ENCODE measurements at places on chromosomes 7 and 10.

- no peaks in the 10 kb centered on the region for H3K27me3 ChIP-seq
- H3K4me1 ChIP-seq: no peaks in the 10 kb centered on the region
- no peak overlapping the region for H3K4me3 ChIP-seq
- H3K27ac ChIP-seq: no peak overlapping the region
Observed at GRCh38 chr7:155660758-155661093, 16.3 kb downstream of the RBM33 start.

- no peak overlapping the region for H3K27ac ChIP-seq
- no peaks in the 10 kb centered on the region for H3K36me3 ChIP-seq
- H3K27me3 ChIP-seq: no peaks in the 10 kb centered on the region
Observed at GRCh38 chr7:104895522-104896236, 118.3 kb upstream of the KMT2E start.

GRCh38 chr10:51602326-51602725 lies 97.1 kb downstream of the CSTF2T start:
- no peaks in the 10 kb centered on the region for H3K36me3 ChIP-seq
- H3K27ac ChIP-seq: no peak overlapping the region
- DNase-seq: no peak
- no peak overlapping the region for H3K4me3 ChIP-seq

- peaks cover 5% of the 10 kb centered on the region for H3K36me3 ChIP-seq
- no peak for DNase-seq
- no peak overlapping the region for H3K27ac ChIP-seq
Observed at GRCh38 chr7:8056439-8056838, 87.8 kb downstream of the GLCCI1 start.

GRCh38 chr7:158795272-158795671 lies 34.0 kb downstream of the ESYT2 start:
- no peak overlapping the region for H3K4me3 ChIP-seq
- no peak overlapping the region for H3K27ac ChIP-seq
- no peaks in the 10 kb centered on the region for H3K4me1 ChIP-seq
- H3K27me3 ChIP-seq: no peaks in the 10 kb centered on the region

- H3K4me3 ChIP-seq: no peak overlapping the region
- DNase-seq: peak; percentile 33
Observed at GRCh38 chr7:98399462-98399861, 1.4 kb downstream of the BAIAP2L1 start.

- no peak overlapping the region for H3K4me3 ChIP-seq
- H3K27me3 ChIP-seq: no peaks in the 10 kb centered on the region
- no peak overlapping the region for H3K27ac ChIP-seq
- H3K4me1 ChIP-seq: no peaks in the 10 kb centered on the region
- no peak for DNase-seq
Observed at GRCh38 chr10:79063661-79064492, 4.9 kb upstream of the ZMIZ1 start.

GRCh38 chr7:99876933-99877332 lies at the start of gene OR2AE1:
TSS of gene OR2AE1 (minus strand) at chr7:99877033. CDS start at chr7:99877033, 0 bp downstream.
- no peaks in the 10 kb centered on the region for H3K27me3 ChIP-seq
- DNase-seq: no peak
- no peak within 1 kb of the TSS for H3K4me3 ChIP-seq
- H3K4me1 ChIP-seq: no peaks in the 10 kb centered on the region
- no peaks in the 10 kb centered on the region for H3K36me3 ChIP-seq
- H3K27ac ChIP-seq: no peak within 1 kb of the TSS

DNA sequence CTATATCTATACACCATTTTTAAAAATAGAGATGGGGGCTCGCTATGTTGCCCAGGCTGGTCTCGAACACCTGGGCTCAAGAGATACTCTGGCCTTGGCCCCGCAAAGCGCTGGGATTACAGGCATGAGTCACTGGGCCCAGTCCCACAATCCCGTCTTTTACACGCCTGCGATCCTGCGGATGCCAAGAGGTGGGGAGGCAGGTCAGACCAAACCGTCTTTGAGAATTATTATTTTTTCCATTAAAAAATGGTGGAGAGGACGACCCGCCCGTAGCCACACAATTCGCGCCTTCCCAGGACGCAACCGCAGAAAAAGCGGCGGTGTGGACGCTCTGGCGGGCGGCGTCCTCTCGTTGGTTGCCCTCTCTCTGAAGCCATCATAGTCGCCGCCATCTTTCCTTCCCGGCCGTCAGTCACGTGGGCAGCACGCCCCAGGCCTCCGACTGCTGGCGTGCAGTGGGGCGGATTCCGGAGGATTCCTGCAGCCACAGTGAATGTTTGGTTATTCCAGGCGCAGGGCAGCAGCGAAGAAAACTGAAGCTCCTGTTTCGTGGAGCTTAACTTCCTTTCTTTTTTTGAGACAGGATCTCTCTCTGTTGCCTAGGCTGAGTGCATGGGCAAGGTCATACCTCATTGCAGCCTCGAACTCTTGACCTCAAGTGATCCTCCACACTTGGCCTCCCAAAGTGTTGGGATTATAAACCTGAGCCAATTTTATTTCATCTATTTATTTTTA lies 9.9 kb upstream of the EPHB4 start:
- H3K27me3 ChIP-seq: no peaks in the 10 kb centered on the region
- peak; percentile 73 for DNase-seq
- no peak overlapping the region for H3K27ac ChIP-seq
- no peaks in the 10 kb centered on the region for H3K4me1 ChIP-seq

GRCh38 chr7:42452356-42452755 lies 215.3 kb upstream of the GLI3 start:
- peak; percentile 36 for DNase-seq
- H3K4me3 ChIP-seq: no peak overlapping the region
- H3K27ac ChIP-seq: no peak overlapping the region

GRCh38 chr10:77944519-77944918 lies 18.0 kb upstream of the DLG5 start:
- H3K4me1 ChIP-seq: peaks cover 14% of the 10 kb centered on the region
- H3K36me3 ChIP-seq: no peaks in the 10 kb centered on the region
- no peaks in the 10 kb centered on the region for H3K27me3 ChIP-seq
- H3K27ac ChIP-seq: no peak overlapping the region
- H3K4me3 ChIP-seq: no peak overlapping the region

- peaks cover 2% of the 10 kb centered on the region for H3K27me3 ChIP-seq
- no peak overlapping the region for H3K4me3 ChIP-seq
- H3K4me1 ChIP-seq: no peaks in the 10 kb centered on the region
- H3K27ac ChIP-seq: no peak overlapping the region
Observed at GRCh38 chr10:132904181-132904813, 38.1 kb downstream of the CFAP46 start.

- H3K27me3 ChIP-seq: no peaks in the 10 kb centered on the region
- H3K4me3 ChIP-seq: no peak overlapping the region
- H3K36me3 ChIP-seq: no peaks in the 10 kb centered on the region
- no peak overlapping the region for H3K27ac ChIP-seq
Observed at GRCh38 chr10:93715345-93715744, 13.0 kb upstream of the FRA10AC1 start.

- H3K4me1 ChIP-seq: no peaks in the 10 kb centered on the region
- no peak for DNase-seq
- no peaks in the 10 kb centered on the region for H3K27me3 ChIP-seq
- peaks cover 11% of the 10 kb centered on the region for H3K36me3 ChIP-seq
Observed at GRCh38 chr7:66720561-66720960, 20.0 kb upstream of the RABGEF1 start.

DNA sequence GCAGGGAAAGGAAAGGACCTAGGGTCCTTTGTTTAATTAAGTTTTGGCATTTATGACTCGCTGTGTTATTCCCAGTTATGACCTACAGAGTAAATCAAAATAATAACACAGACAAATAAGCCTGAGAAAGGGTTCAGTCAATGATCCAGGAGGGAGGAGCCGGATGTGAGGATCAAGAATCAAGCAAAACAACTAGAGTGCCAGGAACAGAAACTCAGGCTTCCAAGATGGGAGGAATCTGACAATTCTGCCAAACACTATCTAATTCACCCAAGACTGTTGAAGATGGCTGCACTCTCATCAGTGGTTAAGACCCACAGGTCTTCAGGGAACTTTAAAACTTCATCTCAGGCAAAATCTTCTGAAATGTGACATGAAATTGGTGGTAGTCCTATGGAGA lies 50.3 kb upstream of the PIP4K2A start:
- no peak overlapping the region for H3K27ac ChIP-seq
- H3K27me3 ChIP-seq: no peaks in the 10 kb centered on the region
- H3K36me3 ChIP-seq: no peaks in the 10 kb centered on the region

DNA sequence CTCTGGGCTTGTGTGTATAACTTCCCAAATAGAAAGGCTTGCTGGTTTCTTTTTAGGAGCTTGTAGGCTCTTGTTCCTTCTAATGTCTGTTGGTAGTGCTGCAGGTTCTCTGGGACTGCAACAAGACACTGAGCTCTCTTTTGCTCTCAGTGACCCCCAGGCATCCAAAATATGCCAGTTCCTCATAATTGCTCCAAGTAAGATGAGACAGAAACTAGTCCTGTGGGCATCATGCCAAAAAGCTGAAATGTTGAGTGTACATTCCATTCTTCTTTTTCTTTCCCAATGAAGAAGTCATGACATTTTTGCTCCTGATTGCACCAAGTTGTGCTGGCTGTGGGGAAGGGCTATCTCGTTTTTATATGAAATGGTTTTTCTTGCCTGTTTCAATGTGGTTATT lies 7.1 kb upstream of the BTBD16 start:
- no peaks in the 10 kb centered on the region for H3K36me3 ChIP-seq
- no peaks in the 10 kb centered on the region for H3K27me3 ChIP-seq
- no peaks in the 10 kb centered on the region for H3K4me1 ChIP-seq
- H3K27ac ChIP-seq: no peak overlapping the region
- no peak overlapping the region for H3K4me3 ChIP-seq

- H3K27ac ChIP-seq: no peak overlapping the region
- H3K4me3 ChIP-seq: no peak overlapping the region
- no peaks in the 10 kb centered on the region for H3K36me3 ChIP-seq
- no peak for DNase-seq
- H3K4me1 ChIP-seq: no peaks in the 10 kb centered on the region
- no peaks in the 10 kb centered on the region for H3K27me3 ChIP-seq
Observed at GRCh38 chr10:60353519-60354258, 36.0 kb downstream of the ANK3 start.

DNA sequence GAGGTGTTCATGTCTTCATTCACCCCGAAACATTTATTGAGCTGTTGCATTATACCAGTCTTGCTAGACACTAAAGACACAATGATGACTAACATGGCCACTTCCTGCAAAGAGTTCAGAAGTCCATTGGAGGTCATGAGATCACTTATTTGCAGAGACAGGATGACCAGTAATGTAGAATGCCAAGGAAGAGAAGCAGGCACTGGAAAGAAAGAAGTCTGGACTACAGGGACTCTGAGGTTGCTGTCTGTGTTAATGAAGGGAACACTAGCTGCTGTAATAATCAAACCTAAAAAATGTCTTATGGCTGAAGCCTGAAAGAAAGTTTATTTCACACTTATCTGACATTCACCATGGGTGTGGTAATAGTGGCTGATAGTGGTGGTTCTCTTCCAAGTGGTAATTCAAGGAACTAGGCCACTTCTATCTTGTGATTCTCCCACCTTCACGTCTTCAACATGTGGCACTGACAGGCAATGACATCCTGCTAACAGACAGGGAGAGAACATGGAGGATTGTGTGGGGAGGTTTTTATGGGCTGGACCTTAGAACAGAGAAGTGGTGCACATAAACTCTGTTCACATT lies 89.2 kb upstream of the MKLN1 start:
- H3K36me3 ChIP-seq: no peaks in the 10 kb centered on the region
- no peak for DNase-seq
- H3K27me3 ChIP-seq: no peaks in the 10 kb centered on the region
- H3K4me3 ChIP-seq: no peak overlapping the region

GRCh38 chr7:92246360-92247101 lies 757 bp downstream of the ANKIB1 start:
- peak overlapping the region; percentile 100 for H3K4me3 ChIP-seq
- H3K4me1 ChIP-seq: peaks cover 33% of the 10 kb centered on the region
- H3K27me3 ChIP-seq: no peaks in the 10 kb centered on the region
- peak; percentile 68 for DNase-seq

- peaks cover 15% of the 10 kb centered on the region for H3K36me3 ChIP-seq
- no peaks in the 10 kb centered on the region for H3K4me1 ChIP-seq
- no peak overlapping the region for H3K27ac ChIP-seq
Observed at GRCh38 chr10:121921238-121921931, 6.4 kb downstream of the ATE1 start.

DNA sequence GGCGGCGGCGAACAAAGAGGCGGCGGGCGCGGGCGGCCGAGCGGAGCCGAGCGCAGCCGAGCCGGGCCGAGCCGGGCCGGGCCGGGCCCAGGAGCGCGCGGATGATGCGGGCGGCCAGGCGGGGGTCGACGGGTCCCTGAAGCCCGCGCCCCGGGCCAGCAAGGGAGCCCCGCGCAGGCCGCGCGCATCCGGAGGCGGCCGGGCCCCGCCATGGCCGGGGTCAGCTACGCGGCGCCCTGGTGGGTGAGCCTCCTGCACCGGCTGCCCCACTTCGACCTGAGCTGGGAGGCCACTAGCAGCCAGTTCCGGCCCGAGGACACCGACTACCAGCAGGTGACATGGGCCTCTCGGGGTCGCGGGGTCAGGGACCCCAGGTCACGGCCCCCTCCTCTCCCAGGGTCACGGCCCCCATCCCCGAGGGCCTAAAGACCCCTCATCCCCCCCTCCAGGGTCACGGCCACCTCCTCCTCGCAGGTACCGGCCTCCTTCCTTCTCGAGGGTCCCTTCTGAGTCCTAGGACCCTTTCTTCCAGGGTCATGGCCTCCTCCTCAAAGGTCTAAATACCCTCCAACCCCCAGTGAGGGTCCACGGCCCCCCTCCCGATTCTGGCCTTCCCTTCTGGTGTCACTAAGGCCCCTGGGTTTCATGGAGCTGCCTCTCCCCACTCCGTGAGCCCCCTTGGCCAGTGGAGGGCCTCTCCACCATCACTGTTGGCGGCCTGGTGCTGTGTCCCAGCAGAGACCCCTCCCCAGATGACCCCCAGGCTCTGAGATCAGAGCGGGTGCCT lies at the start of gene TTYH3:
Gene TTYH3 (plus strand): TSS at position 41 of the 787 bp plus-strand sequence. CDS start 170 bp downstream, at position 211.
- H3K4me1 ChIP-seq: peaks cover 34% of the 10 kb centered on the region
- DNase-seq: no peak
- H3K4me3 ChIP-seq: peak within 1 kb of the TSS; percentile 89
- peak within 1 kb of the TSS; percentile 54 for H3K27ac ChIP-seq
- no peaks in the 10 kb centered on the region for H3K27me3 ChIP-seq

DNA sequence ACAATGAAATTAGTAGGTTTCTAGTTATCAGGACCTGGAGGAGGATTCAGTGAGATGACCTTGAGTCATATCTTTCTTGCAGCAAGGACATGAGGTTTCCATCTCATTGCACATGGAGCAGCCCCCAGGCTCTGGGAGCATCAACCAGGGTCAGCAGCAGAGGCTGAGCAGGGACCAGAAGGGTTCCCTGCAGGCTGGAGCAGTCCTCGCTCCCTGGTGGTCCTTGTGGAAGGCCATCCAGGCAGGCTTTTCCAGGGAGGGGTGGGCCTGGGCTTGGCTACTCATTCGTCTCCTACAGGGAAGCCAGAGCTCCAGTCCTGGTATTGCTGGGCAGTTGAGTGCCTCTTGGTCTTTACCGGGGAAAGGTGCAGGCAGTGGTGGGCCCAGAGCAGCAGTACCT lies 587.5 kb downstream of the GLRX3 start:
- no peak overlapping the region for H3K4me3 ChIP-seq
- H3K27ac ChIP-seq: no peak overlapping the region
- H3K4me1 ChIP-seq: no peaks in the 10 kb centered on the region
- H3K36me3 ChIP-seq: no peaks in the 10 kb centered on the region
- DNase-seq: no peak

Measured in common myeloid progenitor, CD34-positive (primary cell).